ENCODE measurements at places on chromosomes 16 and 17.

DNA sequence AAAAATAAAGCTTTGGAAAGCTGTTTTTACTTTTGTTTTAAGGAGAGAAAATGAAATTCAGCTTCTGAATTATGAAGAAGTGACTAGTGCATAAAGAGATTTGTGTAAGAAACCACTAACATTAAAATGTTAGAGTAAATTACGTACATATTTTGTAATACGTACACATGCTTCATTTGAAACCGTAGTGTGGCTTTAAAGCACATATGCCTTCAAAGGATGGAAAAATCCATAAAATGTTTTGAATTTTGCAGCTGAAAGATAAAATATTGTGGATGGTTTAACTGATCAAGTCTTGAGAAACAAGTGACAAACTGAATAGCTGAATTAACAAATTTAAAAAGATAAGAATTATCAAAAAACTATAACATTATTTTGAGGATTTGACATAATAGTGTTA is 35.4 kb downstream of the COX10 start:
- DNase-seq, result no peak

- DNase-seq, result no peak
Observed at GRCh38 chr16:8818504-8819270, 21.0 kb downstream of the PMM2 start.

- no peak for DNase-seq
Observed at GRCh38 chr17:76934561-76935320, 66.5 kb downstream of the MGAT5B start.

DNA sequence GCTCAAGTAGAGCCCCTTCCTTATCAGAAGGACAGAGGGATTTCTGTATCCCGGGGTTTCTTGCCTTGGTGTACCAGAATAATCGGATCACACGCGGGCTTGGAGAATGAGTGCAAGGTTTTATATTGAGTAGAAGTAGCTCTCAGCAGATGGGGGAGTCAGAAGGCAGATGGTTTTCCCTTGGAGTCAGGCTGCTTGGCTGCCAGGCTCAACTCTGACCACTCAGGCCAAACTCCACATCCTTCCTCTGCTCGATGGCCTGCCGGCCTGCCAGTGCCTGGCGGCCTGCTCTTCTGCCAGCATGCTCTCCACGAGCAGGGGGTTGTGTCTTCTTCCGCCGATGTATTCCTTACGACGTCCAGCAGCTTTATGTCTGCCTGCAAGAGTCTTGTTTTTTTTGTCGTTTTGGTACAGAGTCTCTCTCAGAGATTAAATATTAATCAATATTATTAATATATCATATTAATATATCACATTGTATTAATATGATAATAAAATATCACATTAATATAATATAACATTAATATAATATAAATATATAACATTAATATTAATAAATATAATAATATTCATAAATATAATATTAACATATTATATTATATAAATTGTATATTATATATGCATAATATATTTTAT is 229.2 kb upstream of the WSCD1 start:
- no peak for DNase-seq

GRCh38 chr17:49477709-49478108 is 17.4 kb upstream of the NGFR start:
- no peak for DNase-seq

DNA sequence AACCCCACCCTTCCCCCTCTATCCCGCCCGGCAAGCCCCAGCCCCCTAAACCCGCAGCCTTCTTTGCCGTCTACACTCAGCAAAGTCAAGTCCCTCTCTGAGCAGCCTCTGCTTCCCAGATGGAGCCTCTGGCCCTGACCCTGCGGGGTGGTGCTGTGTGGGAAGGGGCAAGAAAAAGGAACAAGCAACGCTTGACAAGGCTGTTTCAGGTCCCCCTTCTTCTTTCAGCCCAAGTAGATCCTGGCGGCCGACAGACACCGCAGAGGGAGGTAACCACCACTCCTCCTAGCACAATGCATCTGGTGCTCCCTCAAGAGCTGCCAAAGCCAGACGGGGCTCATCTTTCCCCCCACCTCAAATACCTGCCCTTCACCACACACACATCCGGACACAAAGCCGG is 178.3 kb downstream of the ENGASE start:
- DNase-seq, result no peak

DNA sequence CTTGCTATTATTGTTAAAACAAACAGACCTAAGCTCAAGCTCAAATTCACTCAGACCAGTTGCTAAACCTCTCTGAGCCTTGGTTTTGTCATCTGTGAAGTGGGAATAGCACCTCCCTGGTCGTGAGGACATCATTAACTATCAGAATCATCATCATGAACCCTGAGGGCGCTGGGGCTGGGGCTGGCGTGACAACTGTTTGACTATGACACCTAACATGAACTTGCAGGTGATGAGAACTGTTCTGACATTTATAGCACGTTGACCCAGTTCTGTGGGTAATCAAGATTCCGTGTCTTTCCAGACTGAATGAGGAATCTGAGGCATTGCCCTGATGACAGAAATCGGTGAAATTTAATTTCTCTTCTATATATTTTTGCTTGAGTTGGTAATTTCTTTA is 71.3 kb upstream of the CDH5 start:
- DNase-seq, result no peak

DNA sequence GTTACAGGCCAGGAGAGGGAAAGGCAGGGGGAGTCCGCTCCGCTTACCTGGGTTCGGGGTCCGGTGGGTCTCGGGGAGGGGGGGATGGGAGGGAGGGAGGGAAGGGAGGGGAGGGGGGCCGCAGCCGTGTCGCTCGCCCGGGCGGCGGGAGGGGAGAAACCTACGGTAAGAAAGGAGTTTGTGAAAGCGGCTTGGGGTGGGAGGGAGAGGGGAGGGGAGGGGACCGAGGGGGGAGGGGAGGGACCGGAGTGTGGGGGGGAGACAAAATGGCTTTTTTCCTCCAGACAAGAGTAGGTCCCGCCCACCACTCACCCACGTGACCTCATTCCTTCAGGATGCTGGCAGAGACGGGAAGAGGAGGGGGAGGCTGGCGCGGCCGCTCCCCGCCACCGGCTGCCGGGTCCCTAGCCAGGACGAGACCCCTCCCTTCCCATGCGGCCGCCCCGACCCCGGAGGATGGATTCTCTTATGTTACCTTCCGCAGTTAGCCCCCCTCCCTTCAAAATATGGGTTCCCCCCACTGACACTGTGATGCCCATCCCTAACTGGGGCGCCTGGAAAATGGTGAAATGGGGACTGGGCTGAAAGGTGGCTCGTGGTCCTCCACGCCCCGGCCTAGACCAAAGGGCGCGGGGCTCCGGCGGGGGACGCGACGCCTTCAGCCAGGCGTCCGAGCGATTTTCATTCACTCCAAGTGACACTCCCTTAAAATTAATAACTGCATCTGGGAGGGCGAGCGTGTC is at the start of gene PCGF2:
Gene PCGF2 (minus strand): TSS at position 188 of the 743 bp plus-strand sequence. CDS start 7,934 bp downstream, outside the sequence.
- DNase-seq, result peak; percentile 76

DNA sequence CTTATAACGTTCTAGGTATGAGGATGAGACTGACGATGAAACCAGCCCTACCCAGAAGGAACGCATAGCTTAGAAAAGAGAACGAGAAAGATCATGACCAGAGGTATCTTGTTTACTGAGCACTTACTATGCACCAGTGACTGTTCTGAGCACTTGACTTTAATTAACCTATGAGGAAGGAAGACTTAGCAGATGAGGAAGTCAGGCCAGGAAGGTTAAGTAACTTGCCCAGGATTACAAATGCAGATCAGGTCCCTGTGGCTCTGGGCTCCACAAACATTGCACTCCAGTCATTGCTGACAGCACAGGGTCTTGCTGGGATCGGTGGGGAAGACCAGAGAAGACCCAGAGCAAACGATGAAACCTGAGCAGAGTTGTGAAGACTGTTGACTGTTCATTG is 7.1 kb downstream of the KRT13 start:
- DNase-seq, result peak; percentile 12

GRCh38 chr16:72884037-72884436 is 163.9 kb downstream of the ZFHX3 start:
- DNase-seq, result no peak

- DNase-seq, result no peak
Observed at GRCh38 chr17:76369804-76370203, 14.6 kb upstream of the SPHK1 start.

GRCh38 chr16:11681976-11682654 is 13.9 kb downstream of the SNN start:
- no peak for DNase-seq

- peak; percentile 56 for DNase-seq
Observed at GRCh38 chr17:82863941-82864712, 24.3 kb upstream of the ZNF750 start.

- peak; percentile 72 for DNase-seq
Observed at GRCh38 chr16:28494121-28494851, at the start of gene APOBR. Gene APOBR (plus strand): TSS chr16:28494643. CDS start chr16:28494682, 39 bp downstream.

DNA sequence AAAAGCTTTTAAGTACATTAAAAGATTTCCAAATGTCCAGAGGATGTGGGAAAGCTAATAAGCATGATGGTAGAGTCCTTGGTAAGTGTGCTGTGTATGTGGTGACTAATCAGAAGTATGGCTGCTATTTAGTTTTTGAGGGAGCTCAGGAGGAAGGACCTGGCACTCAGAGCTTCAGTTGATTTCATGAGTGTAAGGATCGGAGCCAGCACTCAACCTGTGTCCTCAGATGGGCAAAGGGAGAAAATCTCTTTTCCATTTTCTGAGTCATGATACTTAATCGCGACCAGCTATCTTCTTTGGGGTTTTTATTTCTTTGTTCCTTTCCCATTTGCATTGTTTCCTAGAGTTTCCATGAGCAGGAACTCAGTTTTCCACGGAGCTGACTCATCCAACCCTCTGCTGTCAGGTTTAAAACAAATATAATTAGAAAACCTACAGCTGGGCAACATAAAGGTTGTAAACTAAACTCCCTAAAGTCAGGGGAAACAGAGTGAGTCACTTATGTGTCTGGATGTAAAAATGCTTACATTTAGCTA is 125.4 kb downstream of the MAP2K6 start:
- DNase-seq, result no peak

DNA sequence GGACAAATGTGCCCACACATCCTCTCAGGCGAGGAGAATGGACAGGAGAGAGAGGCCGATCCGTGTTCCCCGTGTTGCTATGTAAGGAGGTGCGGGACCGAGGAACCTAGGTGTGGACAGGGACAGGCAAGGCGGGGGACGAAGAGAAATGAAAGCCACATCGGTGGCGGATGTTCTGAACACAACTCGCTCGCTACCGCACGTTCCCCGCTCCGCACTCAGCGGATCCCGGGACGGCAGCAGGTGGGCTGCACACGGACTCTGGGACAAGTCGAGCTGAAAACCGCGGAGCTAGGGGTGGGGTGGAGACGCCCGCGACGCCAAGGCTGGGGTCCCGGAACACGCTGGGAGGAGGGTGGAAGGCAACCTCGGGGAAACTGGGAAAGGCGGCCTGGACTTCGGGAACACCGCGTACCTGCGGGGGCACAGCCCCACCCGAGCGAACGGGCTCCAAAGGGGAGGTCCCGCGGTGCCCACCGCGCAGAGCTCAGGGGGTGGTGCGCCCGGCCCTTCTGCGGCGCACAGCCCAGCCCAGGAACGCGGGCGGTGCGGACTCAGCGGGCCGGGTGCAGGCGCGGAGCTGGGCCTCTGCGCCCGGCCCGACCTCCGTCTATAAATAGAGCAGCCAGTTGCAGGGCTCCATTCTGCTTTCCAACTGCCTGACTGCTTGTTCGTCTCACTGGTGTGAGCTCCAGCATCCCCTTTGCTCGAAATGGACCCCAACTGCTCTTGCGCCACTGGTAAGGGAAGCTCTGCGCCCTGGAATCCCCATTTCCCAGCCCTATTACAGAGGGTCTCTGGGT is at the start of gene MT1E:
Gene MT1E (plus strand): TSS at position 642 of the 803 bp plus-strand sequence. CDS start 71 bp downstream, at position 713.
- peak; percentile 69 for DNase-seq

GRCh38 chr17:35740997-35741931 is 9.8 kb downstream of the RASL10B start:
- no peak for DNase-seq

DNA sequence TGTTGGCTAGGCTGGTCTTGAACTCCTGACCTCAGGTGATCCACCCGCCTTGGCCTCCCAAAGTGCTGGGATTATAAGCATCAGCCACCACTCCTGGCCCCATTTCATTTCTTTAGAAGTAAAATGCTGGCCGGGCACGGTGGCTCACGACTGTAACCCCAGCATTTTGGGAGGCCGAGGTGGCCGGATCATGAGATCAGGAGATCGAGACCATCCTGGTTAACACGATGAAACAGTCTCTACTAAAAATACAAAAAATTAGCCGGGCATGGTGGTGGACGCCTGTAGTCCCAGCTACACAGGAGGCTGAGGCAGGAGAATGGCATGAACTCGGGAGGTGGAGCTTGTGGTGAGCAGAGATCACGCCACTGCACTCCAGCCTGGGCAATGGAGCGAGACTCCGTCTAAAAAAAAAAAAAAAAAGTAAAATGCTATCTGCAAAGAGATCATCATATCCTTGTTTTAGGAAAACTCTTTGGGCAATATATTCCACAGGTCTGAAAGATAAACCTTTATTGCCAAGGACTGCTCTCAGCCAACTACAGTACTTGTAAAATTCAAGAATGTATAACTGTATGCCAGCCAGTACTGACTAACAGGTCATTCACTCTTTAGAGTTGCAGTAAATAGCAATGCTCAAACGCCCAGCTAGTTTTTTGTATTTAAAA is 3.8 kb downstream of the GJC1 start:
- DNase-seq, result no peak

GRCh38 chr16:50671644-50672260 is 9.4 kb downstream of the SNX20 start:
- DNase-seq, result no peak

DNA sequence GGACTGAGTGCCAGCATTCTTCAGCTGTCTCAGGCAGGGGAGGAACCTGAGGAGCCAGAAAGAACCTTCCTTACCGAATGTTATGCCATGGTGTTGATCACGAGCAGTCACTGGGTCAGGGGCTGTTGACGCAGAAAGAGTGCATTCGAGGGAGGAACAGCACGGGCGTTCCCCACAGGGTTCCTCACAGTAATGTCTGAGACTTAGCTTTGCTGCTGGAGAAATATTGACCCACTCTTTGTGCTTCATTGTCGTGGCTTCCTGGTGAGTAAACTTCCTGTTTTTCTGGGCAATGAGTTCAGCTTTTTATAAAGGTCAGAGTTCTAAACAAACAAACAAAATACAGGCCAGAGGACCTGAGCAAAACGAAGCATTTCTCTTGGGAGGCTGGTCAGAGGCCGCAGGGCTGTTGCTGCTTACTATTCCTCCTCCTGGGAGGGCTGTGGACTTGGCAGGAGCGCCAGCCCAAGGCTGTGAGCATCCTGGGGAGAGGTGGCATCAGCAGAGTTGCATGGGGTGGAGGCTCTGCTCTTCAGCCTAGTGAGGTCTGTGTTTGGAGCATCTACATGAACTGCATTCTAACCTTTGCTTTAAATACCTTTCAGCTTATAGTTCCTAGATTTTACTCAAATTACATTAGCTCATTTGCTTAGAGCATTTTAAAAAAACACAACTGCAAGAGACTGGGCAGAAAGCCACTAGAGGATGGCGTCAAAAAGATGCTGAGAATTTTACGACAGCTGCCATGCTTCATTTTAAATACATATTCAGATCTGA is 143.1 kb upstream of the CACNG5 start:
- peak; percentile 56 for DNase-seq

DNA sequence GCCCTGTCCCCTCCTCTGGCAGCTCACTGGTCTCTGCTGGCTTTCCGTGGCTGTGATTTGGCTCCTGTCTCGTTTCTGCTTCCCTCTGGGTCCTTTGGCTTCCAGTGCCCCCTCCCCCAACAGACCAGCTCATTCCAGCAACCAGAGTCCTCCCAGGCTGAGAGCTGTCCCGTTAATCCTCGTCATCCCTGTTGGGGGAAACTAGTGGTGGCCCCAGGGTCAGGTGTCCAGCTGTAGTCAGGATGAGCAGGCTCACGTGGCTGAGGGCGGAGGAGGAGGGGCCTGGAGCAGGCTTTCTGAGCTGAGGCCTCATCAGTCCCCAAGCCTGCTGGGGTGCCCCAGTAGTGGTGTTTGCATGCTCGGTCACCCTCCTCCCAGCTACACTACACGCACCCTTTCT is 10.7 kb upstream of the CBX4 start:
- no peak for DNase-seq
